ENCODE measurements at places on chromosomes 2 and 18. TPM values are rescaled to one million over a fixed set of nuclear protein-coding genes. Genes with fewer than 3 reads are reported as not detected.

The KHK gene
- polyA plus RNA-seq: 1.5 TPM

The NCKAP5 gene
- polyA plus RNA-seq: 4.7 TPM

The CIDEA gene
- 0.30 TPM for polyA plus RNA-seq

The PLCD4 gene
- polyA plus RNA-seq: 61.5 TPM

The GYPC gene
- polyA plus RNA-seq: 133 TPM

The GREB1L gene
- polyA plus RNA-seq: 7.9 TPM

GRCh38 chr18:2914185-2914880, 67.5 kb downstream of the EMILIN2 start:
- DNase-seq: peak; percentile 79

DNA sequence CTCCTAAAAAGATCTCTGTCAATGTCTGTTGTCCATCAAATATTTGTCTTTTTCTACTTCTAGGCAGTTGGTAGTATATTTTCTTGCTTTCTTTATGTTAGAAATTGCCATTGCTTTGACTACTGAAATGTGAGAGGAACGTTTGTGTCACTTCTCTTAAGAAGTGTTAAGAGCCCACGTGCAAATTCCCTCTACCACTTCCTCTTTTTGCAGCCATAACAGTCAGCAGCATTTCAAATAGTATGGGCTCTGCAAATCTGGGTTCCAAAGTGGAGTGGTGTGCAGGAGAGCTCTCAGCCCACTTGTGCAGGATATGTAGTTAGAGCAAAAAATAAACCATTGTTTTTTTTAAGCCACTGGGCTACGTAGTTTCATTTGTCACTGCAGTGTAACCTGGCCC, 314.0 kb downstream of the MEIS1 start:
- DNase-seq: no peak

DNA sequence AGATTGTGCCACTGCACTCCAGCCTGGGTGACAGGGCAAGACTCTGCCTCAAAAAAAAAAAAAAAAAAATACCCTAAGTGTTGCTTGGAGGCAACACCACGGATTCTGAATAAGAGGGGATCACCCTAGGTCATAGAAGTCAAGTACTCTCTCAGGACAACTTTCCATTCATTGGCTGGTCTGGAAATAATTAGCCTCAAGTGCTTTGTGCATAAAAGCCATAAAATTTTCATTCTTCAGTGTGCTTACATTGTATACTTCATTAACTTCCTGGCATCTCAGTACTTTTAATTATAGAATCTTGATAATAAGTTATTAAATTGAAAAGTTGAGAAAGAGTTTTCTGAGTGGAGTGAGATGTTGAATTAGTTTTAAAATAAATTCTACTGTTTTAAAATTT, 876.1 kb upstream of the FAM98A start:
- DNase-seq: no peak

GRCh38 chr2:134269972-134270735, 16.3 kb downstream of the MGAT5 start:
- DNase-seq: no peak

GRCh38 chr2:39434233-39434897, 2.7 kb downstream of the MAP4K3 start:
- no peak for DNase-seq

- no peak for DNase-seq
Observed at GRCh38 chr2:217206016-217206725, 346.3 kb upstream of the TNP1 start.

DNA sequence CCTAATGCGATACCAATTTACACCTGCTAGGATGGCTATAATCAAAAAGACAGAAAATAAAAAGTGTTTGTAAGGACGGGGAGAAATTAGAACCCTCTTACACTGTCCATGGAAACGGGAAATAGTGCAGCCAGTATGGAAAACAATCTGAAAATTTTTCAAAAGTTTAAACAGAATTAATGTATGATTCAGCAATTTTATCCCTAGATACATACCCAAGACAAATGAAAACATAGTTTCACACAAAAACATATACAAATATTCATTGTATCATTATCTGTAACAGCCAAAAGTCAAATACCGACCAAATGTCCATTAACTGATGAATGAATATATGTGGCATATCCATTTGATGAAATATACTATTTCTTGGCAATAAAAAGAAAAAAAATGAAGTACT, 313.5 kb upstream of the GYPC start:
- no peak for DNase-seq

- DNase-seq: peak; percentile 23
Observed at GRCh38 chr2:167943897-167944296, 303.5 kb downstream of the STK39 start.

All from hindlimb muscle (tissue), 1 donor.